ENCODE measurements at places on chromosomes 7 and 10.

- DNase-seq: no peak
These were observed 53.1 kb upstream of the PDCD4 start for GRCh38 chr10:110818311-110819256.

DNA sequence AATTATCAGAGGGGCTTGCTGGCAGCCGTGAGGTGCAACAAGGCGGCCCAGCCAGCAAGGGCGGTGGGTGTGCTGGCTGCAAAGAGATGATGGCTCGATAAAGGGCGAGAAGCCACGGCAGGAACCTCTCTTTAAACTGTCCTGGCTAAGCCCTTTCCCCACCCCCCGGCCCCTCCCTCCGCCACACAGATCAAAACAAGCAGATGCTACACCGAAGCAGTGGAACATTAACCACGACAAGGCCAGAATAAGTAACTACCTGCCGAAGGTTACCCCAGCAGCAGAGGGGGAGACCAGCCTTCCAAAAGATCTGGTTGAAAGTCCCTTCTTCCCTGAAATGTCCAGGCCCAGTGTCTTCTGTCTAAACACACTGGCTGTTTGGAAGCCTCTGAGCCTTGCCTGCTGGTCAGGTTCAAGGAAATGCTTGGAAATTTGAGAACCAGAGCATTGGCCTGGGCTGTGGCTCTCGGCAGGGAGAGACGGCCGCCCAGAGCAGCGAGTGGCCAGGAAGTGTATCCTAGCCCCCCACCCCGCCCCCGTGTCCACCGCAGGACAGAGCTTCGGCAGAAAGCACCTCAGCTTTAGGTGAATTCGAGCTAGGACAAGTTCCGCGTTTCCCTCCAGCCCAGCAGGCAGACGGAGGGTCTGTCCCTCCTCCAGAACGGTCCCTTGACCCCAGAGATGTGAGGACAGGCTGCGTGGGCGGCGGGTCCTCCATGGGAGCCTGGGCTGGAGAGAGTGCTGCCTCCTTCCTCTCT is 2.1 kb downstream of the FAM20C start:
- DNase-seq: peak; percentile 65

- no peak for DNase-seq
These were observed 108.4 kb upstream of the SEMA3A start for GRCh38 chr7:84302949-84303348.

GRCh38 chr10:77289027-77289501 is 348.5 kb downstream of the KCNMA1 start:
- no peak for DNase-seq

DNA sequence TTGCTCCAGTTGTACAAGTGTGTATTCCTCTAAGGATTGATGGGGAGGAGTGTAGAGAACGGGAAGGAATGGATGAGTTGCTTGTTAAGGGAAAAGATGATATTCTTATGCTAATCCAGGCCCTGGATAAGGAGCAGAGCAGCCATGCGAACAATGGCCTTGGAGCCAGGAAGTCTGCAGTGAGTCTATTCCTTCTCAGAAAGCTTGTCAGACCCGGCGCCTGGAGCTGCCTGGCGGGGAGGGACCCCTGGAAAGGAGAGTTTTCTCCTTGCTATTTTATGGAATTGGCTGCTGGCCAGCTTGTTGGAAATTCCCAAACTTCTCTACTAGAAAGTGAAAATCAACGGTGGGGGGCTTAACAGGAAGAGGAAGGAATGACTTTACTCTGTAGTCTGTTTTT is 89.1 kb downstream of the MMRN2 start:
- DNase-seq: peak; percentile 64

DNA sequence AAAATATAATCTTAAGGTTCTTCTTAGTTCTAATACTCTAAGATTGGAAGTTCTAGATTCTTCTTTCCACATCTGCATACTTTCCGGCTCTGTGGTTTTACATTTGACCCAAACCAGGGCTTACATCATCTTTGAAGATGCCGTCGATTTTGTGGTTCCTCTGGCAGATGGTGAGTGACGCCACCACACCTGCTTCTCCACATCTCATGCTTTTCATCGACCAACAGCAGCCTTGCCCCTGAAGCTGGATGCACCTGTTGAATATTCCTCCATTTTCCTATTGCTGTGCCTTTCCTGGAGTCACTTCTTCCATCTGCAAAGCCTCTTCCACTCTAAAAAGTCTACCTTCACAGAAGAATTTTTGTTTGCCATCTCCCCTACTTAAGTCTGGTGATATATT is 121.3 kb downstream of the PRKCQ start:
- no peak for DNase-seq

GRCh38 chr7:71254751-71255150 is 122.8 kb downstream of the GALNT17 start:
- DNase-seq: no peak

GRCh38 chr10:80457554-80458262 is 3.6 kb downstream of the TSPAN14 start:
- no peak for DNase-seq

DNA sequence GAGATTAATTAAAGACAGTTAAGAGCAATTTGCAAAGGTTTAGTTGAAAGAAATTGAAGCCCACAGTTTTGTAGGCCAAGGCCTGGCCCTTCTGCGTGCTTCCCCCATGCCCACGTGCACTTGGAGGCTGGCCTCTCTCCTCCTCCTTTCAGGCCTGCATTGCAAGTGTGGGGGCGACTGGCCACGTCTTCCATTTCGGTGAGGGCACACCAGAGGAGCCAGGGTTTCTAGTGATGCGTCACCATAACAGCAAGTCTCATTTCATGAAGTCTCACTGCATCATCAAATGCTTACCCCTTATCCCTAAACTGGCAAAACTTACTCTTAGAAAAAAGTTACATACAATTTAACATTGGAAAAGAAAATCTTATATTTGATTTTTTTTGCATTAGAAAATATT is 141.2 kb downstream of the NRF1 start:
- DNase-seq: no peak

GRCh38 chr10:63798599-63799498 is 277.6 kb downstream of the REEP3 start:
- peak; percentile 85 for DNase-seq

DNA sequence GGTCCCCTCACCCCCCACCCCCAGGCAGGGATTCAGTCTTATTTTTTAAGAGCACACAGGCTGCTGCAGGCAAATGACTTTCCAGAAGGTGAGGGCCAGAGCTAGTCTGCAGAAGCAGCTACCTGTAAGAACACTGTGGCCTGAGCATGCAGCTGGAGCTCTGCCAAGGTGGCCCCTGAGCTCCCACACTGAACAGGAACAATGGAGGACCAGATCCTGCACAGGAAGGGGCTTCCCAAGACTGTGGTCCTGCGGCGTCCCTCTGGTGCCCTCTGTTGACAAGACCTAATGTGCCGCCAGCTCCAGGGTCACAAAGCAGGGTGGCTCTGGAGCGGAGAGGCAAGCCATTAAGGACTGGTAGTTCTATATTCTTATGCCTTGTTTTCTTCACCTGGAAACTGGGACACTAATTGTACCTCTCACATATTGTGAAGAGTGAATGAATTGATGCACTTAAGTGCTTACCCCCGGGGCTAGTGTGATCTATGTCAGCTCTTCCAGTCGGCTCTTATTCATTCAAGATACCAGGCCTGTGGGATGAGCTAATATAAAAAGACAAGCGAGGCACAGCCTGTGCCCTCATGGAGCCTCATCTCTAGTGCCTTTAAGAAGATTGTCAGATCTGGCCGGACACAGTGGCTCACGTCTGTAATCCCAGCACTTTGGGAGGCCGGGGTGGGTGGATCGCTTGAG is 8.0 kb upstream of the BEND7 start:
- no peak for DNase-seq

- DNase-seq: no peak
These were observed 25.8 kb upstream of the AMPH start for GRCh38 chr7:38656968-38657367.

- peak; percentile 33 for DNase-seq
These were observed 29.1 kb downstream of the UBE2H start for GRCh38 chr7:129923709-129924108.

DNA sequence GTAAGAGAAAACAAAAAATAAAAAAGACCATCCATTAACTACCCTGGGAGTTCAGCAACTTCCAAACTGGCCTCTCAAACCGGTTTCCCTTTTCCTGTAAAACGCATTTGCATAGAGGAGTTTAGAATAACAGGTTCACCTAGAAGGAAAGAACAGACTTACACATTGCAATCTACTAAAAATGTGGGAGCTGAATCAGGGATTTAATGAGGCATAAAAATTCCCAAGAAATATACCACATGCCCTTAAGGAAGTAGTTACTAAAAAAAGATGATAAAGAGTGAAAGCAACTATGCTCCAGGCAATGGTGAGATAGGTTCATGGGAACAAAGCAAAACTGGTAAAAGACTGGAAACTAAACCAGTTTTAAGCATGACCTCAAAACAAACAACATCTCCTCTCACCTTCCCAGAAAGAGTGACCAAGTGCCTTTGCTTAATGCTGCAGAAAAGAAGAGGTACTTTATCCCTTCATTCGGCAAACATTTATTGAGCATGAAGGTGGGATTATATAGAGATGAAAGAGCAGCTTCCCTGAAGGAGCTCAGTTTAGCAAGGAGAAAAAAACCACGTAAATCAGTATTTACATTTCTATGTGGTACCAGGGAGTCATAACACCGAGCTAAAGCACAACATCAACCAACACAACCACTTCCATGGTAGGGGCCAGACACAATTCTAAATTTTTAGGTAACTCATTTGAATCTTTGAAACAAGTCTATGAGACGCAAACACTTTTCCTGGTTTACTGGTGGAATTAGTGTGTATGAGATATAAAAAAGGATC is 152.8 kb downstream of the SGMS1 start:
- DNase-seq: no peak

GRCh38 chr10:115417585-115418265 is 324.6 kb downstream of the ATRNL1 start:
- DNase-seq: no peak

DNA sequence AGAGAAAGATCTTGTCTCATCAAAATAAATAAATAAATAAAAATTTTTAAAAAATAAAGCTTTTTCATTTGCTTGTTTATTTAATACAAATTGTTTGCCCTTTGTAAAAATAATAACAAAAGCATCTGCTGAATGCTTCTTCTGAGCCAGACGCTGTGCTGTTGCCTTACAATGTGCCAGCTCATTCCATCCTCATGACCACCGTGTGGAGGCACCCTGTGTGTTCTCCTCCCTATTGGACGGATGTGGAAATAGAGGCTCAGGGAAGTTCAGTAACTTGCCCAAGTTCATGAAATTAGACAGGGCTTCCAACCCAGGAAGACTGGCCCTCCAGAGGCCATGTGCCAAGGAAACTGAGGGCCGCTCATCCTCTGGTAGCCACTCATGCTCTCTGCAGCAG is 120.6 kb downstream of the SH3PXD2A start:
- DNase-seq: no peak

DNA sequence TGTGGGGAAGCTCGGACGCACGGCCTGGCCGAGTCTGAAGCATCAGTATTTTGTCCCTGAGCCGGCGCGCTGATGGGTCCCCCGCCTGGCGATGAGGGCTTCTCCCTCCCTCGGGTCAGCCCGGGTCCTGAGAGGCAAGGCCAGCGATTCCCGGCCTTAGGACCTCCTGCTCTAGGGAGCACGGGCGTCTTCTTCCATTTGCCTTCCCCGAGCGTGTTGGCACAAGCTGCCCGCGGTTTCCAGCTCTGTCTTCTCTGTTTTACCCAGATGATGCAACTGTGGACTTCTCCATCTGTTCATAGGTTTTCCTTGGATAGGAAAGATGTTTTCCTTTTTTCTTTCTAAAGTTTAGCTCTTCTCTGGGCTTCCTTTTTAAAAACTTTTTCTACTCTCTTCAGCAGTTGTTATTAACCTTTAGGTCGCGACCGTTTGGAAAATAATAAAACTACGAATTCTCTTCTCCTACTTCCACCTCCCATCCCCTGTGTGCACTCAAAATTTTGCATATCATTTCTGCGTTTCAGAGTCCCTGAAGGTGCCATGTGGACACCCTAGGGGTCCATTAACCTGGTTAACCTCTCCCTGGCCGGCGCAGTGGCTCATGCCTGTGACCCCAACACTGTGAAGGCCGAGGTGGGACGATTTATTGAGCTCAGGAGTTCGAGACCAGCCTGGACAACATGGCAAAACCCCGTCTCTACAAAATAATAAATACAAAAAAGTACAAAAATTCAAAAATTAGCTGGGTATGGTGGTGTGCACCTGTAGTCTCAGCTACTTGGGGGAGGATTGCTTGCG is 1.4 kb upstream of the SLC25A28 start:
- no peak for DNase-seq

DNA sequence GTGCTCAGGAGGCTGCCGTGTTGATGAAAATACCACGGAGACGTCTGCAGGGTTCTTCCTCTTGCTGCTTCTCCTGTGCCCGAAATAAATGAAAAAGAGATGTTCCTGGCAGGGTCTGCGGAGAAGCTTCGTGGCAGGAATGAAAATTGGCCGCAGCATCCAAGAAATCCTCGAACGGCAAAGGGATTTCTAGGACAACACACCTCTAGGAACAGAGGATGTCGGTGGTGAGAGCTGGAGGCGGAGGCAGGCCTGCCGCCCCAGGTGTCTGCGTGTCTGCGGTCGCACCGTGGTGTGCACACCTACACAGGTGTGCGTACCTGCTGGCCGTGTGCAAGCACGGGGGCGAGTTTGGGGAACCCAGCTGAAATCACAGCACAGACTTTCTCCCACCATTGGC is 43.4 kb downstream of the TMEM130 start:
- no peak for DNase-seq

DNA sequence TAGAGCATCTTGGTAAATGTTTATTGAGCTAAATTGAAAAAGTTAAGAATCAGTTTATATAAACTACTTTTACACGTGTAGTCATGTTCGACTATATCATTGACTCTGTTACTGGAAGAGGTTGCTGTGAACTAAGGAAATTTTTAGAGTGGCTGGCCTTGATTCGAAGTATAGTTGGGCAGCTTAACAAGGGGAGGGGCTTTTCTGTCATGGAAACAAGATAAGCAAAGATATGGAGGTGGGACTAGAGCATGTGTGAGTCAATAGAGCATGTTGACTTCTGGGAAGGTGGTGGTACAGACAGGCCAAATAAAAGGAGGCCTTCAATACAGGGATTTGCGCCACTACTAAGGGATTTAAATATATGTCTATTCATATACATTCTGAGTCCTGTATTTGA is 7.6 kb downstream of the ATP5F1C start:
- DNase-seq: no peak

DNA sequence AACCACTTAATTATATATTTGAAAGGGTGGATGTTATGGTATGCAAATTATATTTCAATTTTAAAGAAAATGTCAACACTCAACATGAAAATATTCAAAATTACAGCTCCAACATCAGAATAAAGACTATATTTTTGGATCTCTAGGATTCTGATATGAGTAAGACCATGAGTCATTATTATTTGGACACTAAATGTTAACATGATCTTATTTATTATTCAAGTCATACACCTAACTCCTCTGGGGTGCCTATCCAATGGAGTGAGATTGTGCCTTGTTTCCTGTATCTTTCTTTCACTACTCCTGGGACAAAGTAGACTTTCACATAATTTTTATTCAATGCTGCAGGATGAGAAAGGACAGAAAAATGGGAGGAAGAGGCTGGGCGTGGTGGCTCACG is 135.2 kb upstream of the PRSS1 start:
- DNase-seq: no peak
